ENCODE measurements at places on chromosomes 6 and 20.

GRCh38 chr6:138817799-138818198 lies 21.9 kb downstream of the ECT2L start:
- DNase-seq, result no peak

DNA sequence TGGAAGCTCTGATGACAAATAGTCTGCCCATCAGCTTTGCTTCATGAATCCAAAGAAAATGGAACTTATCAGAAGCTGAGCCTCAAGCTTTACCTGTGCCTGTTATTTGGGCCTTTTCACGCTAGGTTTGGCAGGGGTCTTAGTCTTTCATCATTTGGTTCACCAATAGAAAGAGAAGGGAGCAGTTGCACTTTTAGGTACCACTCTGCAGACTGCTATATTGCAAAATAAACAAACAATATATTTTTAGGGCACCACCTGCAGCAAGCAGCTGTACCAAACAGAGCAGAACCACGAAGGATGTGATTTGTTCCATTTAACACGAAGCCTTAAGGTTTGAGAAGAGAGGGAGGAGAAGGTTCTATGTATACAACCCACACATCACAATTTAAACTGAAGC lies 291.4 kb upstream of the RNF217 start:
- DNase-seq, result no peak

DNA sequence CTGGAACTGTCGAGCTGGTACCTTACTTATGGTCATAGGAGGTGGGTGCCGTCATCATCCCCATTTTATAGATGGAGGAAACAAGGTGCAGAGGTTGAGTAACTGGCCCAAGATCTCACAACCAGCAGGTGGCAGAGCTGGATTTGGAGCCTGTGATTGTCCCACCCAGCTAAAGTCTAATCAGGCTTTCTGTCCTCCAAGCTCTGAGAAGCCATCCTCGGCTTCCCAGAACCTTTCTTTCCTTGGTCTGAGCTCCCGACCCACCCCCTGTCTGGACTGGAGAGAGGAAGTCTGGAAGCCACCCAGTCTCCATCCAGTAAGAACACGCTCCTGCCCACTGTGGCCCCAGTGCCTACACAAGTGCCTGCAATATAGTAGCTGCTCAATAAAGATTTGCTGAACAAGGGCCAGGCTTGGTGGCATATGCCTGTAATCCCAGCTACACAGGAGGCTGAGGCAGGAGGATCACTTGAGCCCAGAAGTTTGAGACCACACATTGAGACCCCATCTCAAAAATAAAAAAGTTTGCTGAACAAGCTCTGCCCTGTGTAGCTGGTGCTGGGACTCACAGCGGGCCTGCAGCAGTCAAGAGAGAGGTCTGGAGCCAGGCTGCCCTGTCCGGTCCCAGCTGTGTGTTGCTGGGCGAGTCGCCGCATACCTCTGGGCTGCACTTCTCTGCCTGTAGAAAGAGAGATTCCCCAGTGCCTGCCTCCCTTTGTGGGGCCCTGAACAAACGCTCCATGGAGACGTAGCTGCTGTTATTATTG lies 32.5 kb upstream of the DLGAP4 start:
- DNase-seq, result no peak

GRCh38 chr20:7866285-7866684 lies 74.0 kb downstream of the HAO1 start:
- no peak for DNase-seq

- no peak for DNase-seq
Measured at GRCh38 chr20:51249215-51249614, 226.3 kb upstream of the KCNG1 start.

DNA sequence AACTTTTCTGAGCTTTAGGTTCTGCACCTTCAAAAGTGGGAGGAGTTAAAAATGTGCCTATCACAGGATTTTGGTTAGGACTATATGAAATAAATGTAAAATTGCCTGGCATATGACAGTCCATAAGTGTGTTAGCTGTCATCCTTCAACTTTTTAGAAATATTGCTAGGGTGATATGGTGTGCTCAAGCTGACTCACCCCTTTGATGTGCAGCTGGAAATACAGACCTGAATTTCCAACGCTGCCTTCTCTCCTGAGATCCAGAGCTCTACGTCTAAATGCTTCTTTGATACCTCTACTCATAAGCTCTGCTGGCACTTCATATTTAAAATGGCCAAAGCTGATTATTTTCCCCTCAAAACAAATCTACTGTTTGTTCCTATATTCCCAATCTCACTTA lies 2.7 kb downstream of the SLC35B3 start:
- DNase-seq, result no peak

DNA sequence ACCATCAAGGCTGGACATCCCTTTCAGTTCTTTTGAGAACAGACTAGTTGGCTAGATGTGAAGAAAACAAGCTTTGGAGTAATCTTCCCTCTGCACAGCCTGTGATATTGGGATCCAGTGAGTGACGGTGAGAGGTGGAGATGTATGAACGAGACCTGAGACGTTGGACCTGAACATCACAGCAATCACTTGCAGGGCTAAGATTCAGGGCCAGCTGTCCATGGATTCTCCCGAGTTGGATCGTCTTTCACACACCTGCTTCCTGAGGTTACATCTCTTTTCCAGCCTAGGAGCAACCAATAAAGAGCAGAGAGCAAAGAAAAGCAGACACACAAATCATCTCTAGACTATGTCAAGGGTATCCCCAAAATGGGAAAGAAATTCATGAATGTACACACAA lies 30.0 kb upstream of the TMEM14A start:
- no peak for DNase-seq

DNA sequence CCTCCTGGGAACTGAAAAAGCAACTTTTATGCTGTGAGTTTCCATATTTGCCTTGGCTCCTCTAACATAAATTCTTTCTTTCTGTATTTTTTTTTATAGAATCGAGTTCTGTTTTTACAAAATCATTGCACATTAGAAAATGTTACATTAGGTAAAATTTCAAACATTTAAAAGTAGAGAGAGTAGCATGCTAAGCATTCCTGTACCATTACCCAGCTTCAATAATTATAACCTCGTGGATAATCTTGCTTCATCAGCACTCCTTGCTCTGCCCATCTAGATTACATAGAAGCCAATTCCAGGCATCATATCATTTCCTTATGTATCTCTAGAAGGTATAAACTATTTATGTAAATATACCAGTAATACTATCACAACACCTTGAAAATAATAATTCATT lies 15.4 kb upstream of the FBXO30 start:
- DNase-seq, result no peak

- DNase-seq, result no peak
Measured at GRCh38 chr6:138331444-138331843, 46.3 kb upstream of the SMIM28 start.

- DNase-seq, result no peak
Measured at GRCh38 chr20:57179265-57179664, 87.2 kb downstream of the BMP7 start.
